Fibroblast of the aortic adventitia (primary cell): ENCODE measurements at places on chromosomes 7 and 10. TPM values are rescaled to one million over a fixed set of nuclear protein-coding genes. Genes with fewer than 3 reads are reported as not detected.

The CUTC gene
- total RNA-seq: 18.3 and 25.0 TPM in 2 replicates

The SLC26A5 gene
- not detected in 2 replicates for total RNA-seq

The PON2 gene
- total RNA-seq: 30.0 and 52.5 TPM in 2 replicates

The HGF gene
- 35.1 and 194 TPM in 2 replicates for total RNA-seq
